ENCODE measurements at places on chromosomes 13 and 19.

GRCh38 chr13:106595625-106596024 is 27.7 kb upstream of the ARGLU1 start:
- DNase-seq, result no peak

GRCh38 chr13:41961466-41961760 is 504 bp upstream of the VWA8 start:
- no peak for DNase-seq

DNA sequence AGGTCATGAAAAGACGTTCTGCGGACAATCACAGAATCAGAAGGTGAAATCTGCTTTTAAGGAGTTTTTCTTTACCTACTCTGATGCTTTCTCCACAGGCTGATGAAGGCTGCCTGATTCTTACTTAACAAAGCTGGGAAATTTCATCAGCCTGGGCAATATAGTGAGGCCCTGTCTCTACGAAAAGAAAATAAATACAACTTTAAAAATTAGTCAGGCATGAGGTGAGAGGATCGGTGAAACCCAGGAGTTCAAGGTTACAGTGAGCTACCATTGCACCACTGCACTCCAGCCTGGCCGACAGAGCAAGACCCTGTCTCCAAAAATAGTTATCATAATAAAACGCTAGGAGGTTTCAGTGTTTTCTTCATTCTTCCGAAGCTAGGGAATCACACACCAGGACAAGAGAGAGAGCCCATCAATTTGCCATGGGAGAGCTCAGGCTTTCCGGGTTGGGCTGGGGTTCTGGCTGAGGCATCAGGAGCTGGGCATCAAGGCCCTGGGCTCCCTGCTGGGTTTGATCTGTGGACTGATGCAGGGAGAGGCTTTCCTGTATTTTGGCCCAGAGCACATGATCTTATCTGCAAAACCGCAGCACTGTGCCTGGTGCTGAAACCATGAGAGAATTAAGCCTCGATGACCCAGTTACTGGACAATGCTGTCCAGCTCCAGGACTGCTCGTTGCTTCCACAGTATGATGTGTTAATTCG is 25.1 kb upstream of the CEBPG start:
- no peak for DNase-seq

- no peak for DNase-seq
Observed at GRCh38 chr13:67632590-67632989, 402.5 kb upstream of the PCDH9 start.

- no peak for DNase-seq
Observed at GRCh38 chr13:27793507-27794367, 1.5 kb downstream of the GSX1 start.

- DNase-seq, result no peak
Observed at GRCh38 chr19:51025809-51026553, 435 bp downstream of the KLK11 start.

DNA sequence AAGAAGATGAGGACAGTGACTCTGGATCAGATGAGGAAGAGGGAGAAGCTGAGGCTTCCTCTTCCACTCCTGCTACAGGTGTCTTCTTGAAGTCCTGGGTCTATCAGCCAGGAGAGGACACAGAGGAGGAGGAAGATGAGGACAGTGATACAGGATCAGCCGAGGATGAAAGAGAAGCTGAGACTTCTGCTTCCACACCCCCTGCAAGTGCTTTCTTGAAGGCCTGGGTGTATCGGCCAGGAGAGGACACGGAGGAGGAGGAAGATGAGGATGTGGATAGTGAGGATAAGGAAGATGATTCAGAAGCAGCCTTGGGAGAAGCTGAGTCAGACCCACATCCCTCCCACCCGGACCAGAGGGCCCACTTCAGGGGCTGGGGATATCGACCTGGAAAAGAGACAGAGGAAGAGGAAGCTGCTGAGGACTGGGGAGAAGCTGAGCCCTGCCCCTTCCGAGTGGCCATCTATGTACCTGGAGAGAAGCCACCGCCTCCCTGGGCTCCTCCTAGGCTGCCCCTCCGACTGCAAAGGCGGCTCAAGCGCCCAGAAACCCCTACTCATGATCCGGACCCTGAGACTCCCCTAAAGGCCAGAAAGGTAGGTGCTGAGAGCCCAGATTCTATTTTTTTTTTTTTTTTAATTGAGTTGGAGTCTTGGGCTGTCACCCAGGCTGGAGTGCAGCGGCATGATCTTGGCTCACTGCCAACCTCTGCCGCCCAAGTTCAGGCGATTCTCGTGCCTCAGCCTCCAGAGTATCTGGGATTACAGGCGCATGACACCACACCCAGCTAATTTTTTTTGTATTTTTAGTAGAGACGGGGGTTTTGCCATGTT is 2.3 kb downstream of the PPP1R15A start:
- DNase-seq, result no peak

GRCh38 chr19:33290082-33290815 is 12.1 kb downstream of the CEBPA start:
- no peak for DNase-seq

GRCh38 chr19:55474269-55475265 is 1.9 kb upstream of the ZNF628 start:
- DNase-seq, result no peak
